ENCODE measurements at places on chromosomes 2 and 18.

DNA sequence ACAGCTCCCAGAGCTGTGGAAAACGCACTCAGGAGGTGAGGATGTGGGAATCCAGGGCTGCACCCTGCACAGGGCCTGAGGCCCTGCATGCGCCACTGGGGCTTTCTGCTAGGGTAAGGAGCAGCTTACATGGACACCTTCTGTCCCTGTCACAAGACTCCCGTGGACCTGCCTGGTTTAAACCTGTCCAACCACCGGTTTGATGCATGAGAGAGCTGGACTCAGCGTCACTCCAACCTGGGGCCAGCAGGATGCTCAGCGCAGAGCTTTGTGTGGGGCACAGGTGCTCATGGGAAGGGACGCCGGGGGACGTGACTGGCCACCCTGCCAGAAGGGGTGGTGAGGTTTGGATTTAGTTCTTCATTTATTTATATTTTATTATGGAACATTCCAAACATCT, 24.2 kb downstream of the SNORC start:
- no peak for DNase-seq

DNA sequence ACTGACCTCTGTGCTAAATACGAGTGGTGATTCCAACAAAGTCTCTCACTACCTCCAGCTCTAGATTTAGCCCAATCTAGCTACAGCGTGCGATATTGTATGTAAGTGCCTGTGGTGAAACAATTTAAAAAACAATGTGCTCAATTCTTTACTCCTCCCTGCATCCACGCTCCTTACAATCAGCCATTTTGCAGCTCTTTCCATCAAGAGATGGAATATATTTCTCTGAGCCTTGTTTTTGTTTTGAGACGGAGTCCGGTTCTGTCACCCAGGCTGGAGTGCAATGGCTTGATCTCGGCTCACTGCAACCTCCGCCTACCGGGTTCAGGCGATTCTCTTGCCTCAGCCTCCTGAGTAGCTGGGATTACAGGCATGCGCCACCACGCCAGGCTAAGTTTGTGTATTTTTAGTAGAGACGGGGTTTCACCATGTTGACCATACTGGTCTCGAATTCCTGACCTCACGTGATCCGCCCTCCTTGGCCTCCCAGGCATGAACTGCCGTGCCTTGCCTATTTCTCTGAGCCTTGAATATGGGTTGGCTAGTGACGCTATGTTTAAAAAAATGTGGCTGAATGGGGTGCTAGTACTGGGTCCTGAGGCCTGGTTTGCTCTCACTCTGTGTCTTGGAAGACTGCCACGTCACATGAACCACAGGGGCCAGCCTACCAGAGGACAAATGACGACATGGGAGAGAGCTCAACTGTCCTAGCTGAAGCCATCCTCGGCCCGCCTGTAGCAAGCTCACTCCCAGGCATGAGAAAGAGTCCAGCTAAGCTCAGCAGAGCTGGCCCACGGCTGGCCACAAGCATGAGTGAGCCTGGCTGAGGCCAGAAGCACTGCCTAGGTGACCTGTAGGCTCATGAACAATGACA, 14.8 kb downstream of the WDFY1 start:
- DNase-seq, result peak; percentile 76

DNA sequence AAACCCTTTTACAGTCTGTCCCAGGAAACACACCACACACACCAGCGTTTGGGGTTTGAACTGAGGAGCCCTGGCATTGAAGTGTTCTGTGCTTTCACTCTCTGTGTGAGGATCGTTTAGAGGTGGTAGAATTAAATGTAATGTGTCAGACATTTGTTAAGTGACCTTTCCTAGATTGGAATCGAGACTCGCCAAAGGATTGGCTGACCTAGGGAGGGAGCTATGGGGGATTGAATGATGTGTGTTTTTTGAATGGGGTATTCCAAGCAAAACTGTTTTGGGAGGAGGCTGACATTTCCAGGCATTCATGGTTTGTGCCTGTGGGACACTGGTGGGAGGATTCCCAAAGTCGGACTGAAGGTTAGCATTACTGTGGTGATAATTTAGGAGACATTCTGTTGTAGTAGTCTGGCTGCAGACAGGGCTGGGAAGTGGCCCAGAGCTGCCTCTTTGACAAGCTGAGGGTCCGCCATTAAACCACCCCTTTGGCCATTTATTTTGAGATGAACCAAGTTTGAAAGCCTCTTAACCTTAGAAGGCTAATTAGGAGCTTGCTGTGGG, 1.7 kb downstream of the MYO1B start:
- DNase-seq, result no peak

- DNase-seq, result no peak
Observed at GRCh38 chr2:67142071-67142470, 255.1 kb upstream of the ETAA1 start.

- no peak for DNase-seq
Observed at GRCh38 chr18:26550998-26551694, 2.8 kb upstream of the KCTD1 start.

Data from heart left ventricle (tissue), 16 donors.